Stimulated activated CD8-positive, alpha-beta memory T cell treated with anti-CD3 and anti-CD28 coated beads, Interleukin-4, amount 100 ng/mL, for 48 hours (primary cell): ENCODE measurements at places on chromosomes 4 and X.

DNA sequence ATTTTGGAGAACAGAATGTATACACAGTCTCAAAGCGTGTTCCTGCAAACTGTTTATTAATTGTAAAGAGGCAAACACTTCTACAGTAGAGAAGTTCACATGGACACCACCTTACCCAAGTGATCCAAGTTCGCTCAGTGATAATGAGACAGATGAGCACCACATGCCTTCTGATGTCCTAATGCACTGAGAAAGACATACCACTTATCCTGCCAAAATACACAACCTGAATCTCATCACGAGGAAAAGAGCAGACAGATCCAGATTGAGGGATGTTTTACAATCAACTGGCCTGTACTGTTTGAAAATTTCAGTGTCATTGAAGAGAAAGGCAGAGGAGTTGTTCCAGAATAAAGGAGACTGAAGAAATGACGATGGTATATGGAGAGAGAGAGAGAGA lies 12.4 kb downstream of the PPEF1 start:
- DNase-seq, result no peak

GRCh38 chrX:3271834-3272186 lies 74.6 kb downstream of the MXRA5 start:
- DNase-seq, result no peak

DNA sequence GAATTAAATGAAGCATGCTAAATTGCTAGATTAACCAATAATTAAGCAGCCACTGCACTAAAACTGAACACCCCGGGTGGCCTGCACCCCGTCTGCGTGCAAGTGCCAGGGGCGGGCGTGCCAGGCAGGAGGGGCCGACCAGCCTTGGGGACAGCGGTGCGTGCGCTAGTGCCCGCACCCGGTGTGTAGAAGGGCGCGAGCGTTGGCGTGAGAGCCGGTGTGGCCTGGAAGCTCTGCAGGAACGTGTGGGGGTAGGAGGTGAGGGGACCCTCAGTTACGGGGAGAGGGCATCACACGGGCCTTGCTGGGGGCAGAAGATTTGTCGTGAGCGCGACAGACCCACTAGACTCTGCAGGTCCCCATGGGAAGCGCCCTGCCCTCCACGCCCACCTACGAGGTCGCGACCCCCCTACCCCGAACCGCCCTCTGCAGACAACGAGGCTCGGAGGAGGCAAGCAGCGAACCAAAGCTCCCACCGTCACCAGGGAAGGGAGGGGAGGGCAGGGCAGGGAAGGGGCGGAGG lies 105.8 kb downstream of the FAM53A start:
- no peak for DNase-seq

DNA sequence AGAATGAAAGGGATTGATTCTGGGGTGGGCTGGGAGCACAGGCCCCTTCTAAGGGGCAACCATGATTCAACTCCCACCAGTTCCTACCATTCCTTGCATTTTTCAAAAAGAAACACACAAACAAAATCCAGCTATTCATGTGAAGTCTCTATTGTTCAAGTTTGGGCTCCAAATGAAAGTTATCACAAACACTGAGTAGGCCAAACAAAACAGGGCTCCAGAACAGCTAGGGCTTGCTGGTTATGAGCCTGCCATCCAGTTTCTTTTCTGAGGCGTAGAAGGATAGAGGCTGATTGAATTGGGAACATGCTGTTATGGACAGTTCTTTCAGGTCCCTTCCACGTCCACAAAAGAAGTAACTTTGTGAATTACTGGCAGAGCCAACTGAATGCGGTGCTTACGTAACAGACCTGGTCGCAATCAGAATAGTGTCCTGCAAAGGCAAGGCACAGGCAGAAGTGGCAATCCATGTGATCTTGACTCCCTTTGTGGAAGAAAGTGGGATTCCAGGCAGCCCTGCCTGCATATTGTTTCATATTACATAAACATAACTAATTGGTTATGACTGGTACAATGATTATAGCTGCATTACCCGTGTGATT lies 244.5 kb downstream of the SCFD2 start:
- DNase-seq, result no peak

DNA sequence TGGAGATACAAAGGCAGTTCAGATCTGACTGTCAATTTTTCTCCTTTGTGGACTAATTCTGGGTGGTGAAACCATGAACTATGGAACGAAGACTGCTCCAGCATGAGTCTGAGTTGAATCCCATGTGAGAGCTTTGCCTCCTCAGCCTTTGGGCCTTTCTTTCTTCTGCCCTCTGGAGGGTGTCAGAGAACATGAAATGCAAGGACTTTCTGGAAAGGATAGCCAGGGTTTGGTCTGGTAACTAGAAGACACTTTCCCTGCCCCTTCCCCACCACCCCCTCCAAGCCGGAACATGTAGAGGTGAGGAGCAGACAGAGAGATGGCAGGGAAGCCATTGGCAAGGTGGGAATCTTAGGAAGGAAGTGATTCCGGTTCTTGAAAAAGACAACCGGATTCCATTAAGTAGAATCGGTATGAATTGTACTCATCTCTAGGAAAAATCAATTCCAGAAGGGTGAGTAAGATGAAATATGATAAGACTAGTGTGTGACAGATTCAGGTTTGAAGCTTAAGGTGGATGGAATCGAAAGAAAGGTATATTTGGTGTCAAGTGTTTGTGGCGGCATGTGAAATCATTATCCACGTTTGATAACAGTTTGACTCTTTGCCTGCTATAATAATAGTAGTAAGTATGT lies 19.0 kb downstream of the FHL1 start:
- DNase-seq, result no peak
